ENCODE measurements at places on chromosomes 11 and 22.
A peak's percentile ranks its signal among the peaks of the same experiment; 100 is the strongest.

DNA sequence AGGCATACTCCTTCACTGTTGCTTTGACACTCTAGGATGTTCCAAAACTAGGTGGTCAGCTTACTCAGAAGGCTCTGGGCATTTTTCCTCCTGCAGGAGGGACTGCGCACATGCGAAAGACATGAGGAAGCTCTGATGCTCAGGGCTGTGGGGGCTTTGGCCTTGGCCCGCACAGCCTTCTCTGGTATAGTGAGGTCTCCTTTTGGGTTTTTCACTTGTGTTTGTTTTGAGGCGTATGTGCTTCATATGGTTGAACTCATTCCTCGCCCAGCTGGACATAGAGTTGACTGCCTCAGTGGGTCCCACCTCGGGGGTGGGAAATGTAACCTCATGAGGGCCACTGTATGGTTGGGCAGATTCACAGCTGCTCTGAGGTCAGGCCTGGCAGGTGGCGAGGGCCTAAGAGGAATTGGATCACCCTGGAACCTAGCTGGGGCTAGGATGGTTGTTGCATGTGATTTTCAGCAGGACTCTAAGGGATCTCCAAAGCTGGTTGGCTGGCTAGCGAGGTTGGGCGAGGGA is 63.7 kb downstream of the PTPRJ start:
- no peak for DNase-seq

GRCh38 chr11:123241874-123242543 is 47.0 kb upstream of the CLMP start:
- DNase-seq = no peak

DNA sequence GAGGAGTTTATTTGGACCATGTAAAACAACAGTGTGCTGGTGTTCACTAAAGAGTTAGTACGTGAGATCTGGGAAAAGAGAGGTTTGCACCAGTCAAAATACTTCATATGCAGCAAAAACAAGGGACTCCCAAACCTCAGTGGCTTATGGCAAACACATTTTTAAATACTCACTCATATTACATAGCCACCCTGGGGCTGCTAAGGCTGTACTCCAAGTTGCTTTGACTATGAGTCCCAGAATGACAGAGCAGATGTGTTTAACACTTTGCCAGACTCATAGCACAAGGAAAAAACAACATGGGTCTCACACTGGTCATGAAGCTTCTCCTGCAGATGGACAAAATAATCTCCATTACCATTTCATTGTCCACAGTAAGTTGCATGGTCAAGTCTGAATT is 202.8 kb upstream of the GRIA4 start:
- DNase-seq = no peak

GRCh38 chr11:31875866-31876560 is 64.9 kb upstream of the PAX6 start:
- no peak for DNase-seq

GRCh38 chr11:122732342-122733315 is 77.1 kb downstream of the UBASH3B start:
- DNase-seq = no peak

- peak; percentile 70 for DNase-seq
These were observed 5.2 kb upstream of the GCAT start for GRCh38 chr22:37802310-37803194.

DNA sequence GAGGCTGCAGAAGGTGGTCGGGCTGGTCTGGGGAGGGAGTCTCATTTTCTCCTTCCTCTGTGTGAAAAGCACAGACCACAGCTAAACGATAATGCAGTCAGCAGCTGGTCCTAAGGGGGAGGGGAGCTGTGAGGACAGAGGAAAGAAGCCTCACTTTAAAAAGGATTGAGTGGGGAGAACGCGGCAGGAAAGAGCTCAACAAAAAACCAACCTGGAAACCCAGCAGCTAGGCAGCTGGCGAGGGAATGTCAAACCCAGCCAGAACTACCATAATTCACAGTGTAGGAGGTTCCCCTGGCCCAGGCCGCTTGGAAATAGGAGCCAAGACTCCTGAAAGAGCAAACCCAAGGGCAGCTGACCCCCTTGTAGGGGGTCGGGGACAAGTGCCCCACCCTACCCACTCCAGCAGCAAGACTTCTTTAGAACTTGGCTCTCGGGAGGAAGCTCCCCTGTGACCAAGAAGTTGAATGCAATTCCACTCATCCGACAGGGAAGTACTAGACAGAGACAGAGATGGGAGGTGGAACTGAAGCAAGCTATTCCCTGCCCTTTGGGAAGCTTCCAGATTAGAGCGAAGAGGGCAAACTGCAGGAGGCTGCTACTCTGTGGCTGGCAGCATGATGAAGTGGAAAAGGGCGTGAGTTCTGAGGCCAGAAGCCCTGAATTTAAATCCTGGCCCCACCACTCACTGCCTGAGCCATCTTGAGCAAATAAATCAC is 16.5 kb upstream of the DGKZ start:
- DNase-seq = no peak

DNA sequence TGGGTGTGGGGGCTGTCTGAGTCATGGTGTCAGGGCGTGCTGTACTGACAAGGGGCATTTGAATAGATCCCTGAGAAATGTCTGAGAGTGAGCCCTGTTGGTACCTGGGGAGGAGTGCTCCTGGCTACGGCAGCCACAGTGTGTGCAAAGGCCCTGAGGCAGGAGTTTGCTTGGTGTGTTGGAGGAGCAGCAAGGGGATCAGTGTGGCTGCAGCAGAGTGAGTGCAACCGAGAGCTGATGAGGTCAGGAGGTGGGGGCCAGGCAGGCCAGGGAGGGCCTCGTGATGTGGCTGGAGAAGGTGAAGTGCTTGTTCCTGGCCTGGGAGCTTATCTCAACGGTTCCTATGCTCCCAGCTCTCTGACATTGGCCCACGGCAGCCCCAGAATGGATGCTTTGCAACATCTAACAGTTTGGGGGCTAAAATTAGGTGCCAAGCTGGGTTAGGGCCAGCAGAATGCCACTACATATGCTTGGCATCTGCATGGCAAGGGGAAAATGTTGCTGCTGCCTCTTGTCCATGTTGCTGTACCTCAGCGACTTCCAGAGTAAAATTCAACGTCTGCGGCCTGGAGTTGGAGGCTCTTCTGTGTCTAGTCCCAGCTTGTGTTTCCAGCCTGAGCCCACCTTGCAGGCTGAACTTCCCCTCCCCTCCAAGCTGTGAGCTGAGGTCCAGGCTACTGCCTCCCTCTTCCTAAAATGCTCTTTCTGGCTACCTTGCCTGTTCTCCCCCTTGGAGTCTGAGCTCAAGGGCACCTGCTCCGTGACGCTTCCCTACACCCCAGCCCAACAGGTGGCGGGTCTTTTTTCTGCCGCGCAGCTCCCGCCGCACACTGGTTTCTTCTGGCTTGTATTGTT is 48.2 kb upstream of the MYEOV start:
- DNase-seq = peak; percentile 13

DNA sequence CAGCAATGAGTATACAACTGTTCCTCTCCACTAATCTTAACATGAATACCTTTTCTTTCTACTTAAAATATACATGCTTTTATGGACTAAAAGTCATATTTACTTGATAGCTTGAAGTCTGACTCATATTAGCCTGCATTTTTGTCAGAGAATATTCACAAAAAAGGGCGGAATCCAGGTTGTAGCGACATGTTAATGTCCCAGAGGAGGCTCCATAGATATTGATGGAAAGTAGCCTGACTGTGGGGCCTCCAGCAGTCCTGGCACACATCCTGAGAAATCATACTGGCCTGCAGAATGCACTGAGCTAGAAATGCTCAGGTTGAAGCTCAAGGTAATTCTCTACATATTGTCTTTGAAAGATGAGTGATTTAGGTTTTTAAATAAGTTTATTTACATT is 1051.1 kb downstream of the NTM start:
- DNase-seq = no peak

DNA sequence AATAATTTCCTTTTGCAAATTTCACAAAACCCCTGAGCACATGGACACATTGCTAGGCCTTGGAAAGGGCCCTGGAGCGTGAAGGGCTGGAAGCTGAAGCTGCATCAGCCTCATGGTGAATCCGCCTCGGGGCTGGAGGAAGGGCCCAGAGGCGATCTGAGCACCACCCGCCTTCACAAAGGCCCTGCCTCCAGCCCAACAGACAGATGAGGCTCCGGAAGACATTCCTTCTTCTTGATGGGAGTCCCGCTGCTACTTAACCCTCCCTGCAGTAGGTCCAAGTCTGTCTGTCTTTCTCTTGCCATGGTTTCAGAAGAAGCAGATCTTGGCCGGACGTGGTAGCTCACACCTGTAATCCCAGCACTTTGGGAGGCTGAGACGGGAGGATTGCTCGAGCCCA is 16.5 kb downstream of the ARRB1 start:
- no peak for DNase-seq

DNA sequence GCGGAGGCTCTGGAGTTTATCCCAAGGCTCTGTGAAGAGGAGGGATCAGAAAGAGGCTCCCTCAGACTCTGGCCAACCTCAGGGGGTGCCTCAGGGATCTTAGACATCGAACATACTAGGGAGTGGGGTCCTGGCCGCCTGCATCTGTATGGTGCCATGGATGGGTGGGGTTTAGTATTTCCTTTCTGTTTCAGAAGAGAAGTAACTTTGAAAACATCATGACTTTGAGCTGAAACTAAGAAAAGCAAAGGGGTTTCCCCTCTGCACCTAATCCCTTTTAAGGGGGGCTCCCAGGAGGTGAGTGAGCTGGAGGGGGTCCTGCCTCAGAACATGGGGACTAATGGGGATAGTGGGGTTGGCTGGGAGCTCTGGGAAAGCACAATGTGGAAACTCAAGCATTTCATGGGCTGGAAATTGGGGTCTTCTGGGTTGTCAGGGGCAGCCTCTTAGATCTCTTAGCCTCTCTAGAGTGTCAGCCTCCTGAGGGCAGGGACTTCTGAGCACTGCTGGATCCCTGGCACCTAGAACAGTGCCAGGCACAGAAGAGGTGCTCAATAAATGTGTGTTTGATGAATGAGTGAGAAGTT is 11.8 kb upstream of the SSTR3 start:
- no peak for DNase-seq

GRCh38 chr11:103671143-103671651 is 365.2 kb upstream of the DDI1 start:
- DNase-seq = no peak

- DNase-seq = no peak
These were observed 91.6 kb downstream of the DBX1 start for GRCh38 chr11:20068691-20069090.

DNA sequence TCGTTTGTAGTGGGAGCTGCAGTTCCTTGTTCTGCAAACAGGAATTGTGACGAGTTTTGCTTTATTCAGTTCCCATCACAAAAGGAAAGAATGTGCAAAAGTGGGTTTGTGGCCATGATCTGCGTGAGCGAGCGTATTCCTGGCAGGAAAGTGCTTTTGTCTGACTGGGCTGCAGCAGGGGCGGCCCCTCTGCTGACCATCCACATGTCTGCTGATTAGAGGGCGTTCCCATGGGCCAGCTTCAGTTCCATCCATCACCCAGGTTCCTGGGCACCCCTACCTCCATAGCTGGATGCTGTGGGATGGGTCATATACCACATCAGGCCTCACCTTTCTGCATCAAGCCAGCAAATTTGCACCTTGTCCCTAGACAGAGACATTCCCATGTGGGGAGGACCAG is 28.9 kb upstream of the GAL start:
- DNase-seq = no peak

DNA sequence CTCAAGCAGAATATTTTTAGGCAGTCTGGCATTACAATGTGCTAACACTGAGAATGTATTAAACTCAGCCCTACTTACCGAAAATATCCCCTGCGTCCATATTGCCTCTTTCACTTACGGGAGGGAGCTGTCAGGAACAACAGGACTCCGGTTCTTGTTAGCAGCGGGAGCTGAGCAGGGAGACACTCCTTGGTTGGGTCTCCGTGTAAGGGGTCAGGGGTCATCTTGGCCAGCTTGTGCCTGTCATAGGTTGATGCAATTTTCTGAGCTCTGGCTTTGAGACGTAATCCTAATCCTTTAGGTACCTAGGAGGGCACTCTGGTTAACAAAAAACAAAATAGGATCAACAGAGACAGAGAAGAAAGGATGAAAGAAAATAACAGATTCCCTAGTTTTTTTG is 1477.2 kb downstream of the BRD1 start:
- no peak for DNase-seq

DNA sequence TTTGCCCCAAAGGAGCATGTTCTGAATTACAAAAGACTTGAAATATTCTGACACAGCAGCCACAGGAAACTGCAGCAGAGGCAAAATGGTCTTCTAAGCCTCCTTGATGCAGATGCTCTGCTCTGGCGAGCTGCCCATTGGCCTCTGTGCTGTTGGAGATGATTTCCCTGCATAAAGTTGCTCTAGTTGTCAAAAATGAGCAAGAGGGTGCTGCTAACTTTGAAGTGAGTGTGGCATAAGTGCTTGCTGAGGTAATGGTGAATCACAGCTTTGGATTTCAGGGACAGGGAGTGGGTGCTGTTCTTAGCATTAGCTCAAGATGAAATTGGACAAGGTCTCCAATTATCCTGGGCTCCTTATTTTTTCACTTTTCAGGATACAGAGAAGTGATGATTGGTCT is 435.4 kb downstream of the TMEM135 start:
- DNase-seq = no peak

GRCh38 chr22:25210793-25211192 is 8.6 kb upstream of the CRYBB2 start:
- no peak for DNase-seq

GRCh38 chr22:18023509-18024275 is 669 bp downstream of the MICAL3 start:
- peak; percentile 91 for DNase-seq

GRCh38 chr11:30143098-30143705 is 87.6 kb upstream of the FSHB start:
- no peak for DNase-seq

DNA sequence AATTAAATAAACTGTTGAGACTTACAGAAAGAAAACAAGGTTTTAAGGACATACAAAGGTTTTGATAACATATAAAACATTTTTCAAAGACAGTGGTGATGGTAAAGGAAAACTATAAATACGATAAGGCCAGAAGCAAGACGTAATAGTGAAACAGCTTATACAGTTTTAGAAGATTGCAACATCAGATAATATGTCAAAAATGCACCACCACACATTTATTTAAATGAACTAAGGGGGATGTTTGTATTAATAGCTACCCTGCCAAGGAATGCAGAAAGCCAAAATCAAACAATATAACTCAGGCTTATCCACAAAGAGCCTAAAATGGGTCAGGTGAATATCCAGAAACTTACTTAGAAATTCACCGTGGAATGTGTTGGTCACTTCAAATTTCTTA is 981.6 kb upstream of the FAT3 start:
- no peak for DNase-seq

GRCh38 chr11:121250843-121251242 is 41.7 kb upstream of the SC5D start:
- DNase-seq = no peak

DNA sequence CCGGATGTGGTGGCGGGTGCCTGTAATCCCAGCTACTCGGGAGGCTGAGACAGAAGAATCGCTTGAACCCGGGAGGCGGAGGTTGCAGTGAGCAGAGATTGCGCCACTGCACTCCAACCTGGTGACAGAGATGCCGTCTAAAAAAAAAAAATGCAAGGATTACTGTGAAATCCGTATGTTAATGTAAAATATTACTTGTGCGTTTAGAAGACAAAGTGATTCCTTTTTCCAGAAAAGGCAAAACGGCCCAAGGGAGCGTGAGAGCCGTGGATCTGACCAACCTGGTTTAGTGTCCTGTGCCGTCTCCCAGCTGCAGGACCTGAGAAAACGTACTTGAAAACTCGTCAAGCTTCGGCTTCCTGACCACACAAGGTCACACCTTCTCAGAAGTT is 905 bp downstream of the HDHD5 start:
- DNase-seq = no peak

- DNase-seq = peak; percentile 88
These were observed 9.8 kb downstream of the SLC22A6 start for GRCh38 chr11:62974848-62975522.
